ENCODE measurements at places on chromosomes 16 and 17.

GRCh38 chr16:81513204-81514040 lies 68.8 kb downstream of the CMIP start:
- DNase-seq: no peak

GRCh38 chr16:19142939-19143598 lies 25.0 kb upstream of the SYT17 start:
- DNase-seq: no peak

GRCh38 chr16:6195966-6196365 lies 1098.4 kb upstream of the EEF2KMT start:
- no peak for DNase-seq

GRCh38 chr17:57032343-57032742 lies 52.7 kb upstream of the AKAP1 start:
- DNase-seq: peak; percentile 57

DNA sequence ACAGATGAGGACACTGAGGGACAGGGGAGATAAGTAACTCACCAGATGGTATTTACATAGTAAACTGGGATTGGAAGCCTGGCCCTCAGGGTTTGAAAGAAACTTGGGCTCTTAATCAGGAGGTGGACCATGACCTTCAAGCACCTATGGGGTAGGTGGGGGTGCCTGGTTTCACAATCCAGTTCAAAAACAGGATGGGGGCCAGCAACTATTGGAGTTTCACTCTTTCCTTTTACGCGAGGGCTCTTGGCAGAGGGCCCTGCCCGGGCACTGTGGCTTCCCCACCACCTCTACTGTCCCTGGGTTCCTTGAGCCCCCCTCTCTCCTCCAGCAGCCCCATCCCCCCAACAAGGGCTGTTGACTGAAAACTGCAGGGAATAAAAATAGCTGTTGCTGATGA lies 11.3 kb upstream of the PRR29 start:
- DNase-seq: no peak

- no peak for DNase-seq
Measured at GRCh38 chr17:36877771-36878170, 59.5 kb upstream of the LHX1 start.

- peak; percentile 15 for DNase-seq
Measured at GRCh38 chr16:85798901-85799496, 345 bp downstream of the EMC8 start.

- no peak for DNase-seq
Measured at GRCh38 chr17:4839965-4840892, 7.1 kb downstream of the MINK1 start.

DNA sequence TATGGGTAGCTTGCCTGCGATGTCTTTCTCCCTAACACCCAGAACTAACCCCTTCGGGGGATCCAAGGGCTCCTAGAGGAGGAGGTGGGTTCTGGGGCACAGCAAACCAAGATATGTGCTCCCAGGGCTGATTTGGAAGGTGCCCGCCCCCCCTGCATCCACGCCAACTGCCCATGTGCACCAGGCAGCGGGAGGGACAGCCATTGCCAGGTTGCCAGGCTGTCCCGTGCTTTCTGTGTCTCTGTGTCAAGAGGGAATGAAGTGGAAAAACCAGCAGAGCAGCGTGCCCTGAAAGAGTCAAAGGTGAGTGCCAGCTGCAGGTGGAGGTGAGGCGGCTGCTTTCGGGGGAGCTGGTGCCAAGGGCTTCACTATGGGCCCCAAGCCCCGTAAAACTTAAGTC lies 6.4 kb downstream of the TEKT5 start:
- peak; percentile 27 for DNase-seq

DNA sequence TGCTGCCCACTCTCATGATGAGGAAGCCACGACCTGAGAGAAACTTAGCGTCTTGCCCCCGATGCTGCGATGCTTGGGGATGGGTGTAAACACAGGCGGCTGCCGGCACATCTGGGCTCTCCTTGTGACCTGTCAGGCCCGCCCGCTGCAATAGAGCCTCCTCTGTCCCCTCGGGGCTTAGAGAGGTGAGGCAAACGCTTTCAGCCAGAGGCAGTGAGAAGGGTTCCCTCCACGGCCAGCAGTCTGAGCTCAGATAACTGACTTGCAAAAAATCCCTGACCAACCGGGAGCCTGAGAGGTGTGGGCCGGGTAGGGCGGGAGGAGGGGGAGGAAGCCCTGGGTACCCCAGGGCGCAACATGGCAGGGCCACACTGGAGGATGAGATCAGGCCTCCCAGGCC lies 260.6 kb downstream of the C16orf95 start:
- DNase-seq: no peak
